Mesenteric fat pad (tissue), 1 donor: ENCODE measurements at places on chromosomes 2 and 18.

DNA sequence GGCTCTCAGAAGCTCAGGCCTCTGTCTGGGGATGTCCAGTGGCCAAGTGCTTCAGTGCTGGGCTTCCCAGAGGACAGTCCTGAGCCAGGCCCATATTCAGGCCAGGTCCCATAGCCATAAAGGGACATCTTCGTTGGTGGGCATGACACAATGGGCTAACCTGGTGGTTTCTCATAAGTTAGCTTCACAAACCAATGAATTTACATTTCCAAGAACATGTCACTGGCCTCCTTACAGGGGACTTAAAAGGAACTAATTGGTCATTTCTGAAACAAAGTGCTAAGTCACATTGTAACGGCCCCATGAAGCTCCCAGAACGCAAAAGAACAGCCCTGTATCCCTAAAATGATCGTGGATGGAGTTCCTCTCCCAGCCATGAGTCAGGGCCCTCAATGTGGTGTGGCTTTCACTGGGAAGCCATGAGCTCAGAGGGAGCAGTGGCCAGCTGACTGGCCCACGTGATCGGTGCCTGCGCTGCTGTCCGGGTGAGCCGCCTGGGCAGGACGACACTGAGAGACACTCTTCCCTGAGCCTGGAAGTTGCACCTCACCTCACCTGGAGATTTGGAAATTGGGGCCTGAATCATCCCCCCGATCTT lies 163.7 kb upstream of the APCDD1 start:
- DNase-seq, result no peak

DNA sequence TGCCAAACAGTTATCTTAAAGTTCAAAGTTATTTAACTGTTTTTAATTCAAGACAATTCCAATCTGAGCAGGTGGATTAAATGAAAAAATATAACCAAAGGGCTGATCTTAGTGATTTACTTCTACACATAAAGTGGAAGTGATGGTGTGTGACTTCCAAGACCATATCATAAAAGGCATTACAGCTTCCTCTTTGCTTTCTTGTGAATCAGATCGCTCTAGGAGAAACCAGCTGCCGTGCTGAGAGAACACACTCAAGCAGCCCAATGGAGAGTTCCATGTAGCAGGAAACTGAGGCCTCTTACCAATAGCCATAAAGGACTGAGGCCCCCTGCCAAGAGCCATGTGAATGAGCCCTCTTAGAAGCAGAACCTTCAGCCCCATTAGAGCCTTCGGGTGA lies 197.4 kb downstream of the NBAS start:
- DNase-seq, result no peak

GRCh38 chr2:220466251-220466691 lies 838.8 kb downstream of the SLC4A3 start:
- no peak for DNase-seq

DNA sequence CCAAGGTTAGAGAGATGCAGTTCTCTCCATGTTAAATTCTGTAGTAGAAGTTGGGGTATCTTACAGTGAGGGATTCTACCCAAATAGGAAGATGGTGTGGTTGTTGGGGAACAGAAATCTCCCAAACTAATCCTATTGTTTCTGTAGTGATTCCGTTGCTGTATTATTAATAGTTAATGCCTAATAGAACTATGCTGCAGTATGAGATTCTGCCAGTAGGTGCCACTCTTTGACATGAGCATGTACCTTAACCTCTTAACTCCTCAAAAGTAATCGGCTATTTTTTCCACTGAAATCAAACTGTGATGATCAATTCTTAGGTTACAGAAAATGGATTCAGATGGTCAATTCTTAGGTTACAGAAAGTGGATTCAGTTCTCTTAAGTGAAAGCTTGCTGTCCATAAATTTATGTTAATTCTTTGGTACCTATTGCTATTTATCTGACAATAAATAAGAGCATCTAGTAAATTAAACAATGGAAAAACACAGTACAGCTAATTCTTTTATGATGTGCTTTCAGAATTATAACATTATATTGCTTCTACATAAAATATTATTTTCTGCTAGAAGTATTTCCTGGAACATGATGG lies 97.9 kb upstream of the DLX2 start:
- no peak for DNase-seq

- DNase-seq, result no peak
These were observed 27.6 kb downstream of the STK17B start for GRCh38 chr2:196143730-196144131.

DNA sequence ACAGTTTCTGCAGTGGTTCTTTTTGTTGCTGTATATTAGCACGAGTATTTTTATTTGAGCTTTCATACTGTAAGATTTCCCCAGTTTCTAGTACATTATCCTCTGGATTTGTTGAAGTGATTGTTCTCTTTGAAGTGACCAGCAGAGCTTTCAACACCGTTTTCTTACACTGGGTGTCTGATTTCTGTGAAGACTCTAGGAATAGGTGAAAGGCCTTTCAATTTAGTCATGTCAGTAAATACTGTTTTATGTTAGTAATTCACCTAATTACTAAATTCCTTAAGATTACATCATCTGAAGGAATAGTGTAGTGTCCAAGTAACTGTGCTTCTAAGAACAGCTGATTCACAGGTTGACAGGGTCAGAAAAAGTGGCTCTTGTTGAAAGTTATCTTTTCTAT lies 2.3 kb downstream of the PPM1B start:
- no peak for DNase-seq

DNA sequence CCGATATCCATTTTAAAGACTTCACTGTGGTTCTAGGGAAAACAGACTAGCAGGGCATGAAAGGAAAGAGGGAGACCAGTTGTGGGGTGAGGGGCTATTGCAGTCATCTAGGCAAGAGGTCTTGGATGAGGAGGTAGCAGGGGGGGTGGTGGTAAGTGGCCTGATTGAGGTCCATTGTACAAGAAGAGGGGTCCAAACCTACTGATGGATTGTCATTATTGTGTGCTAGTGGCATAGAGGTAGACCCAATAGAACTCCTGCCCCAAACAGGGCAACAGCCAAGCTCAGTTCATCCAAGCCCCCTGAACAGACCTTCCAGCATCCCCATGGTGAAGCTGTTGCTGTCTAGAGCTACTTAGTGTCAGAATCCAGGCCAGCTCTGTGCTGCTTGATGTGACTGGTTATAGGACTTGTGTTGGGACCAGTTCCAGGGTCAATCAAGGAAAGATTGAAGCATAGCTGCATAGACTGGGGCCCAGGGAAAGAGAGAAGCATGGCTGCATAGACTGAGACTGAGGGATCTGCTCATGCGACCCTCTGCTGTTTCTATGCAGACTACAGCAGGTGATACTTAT lies 7.0 kb downstream of the ASAP2 start:
- DNase-seq, result no peak

DNA sequence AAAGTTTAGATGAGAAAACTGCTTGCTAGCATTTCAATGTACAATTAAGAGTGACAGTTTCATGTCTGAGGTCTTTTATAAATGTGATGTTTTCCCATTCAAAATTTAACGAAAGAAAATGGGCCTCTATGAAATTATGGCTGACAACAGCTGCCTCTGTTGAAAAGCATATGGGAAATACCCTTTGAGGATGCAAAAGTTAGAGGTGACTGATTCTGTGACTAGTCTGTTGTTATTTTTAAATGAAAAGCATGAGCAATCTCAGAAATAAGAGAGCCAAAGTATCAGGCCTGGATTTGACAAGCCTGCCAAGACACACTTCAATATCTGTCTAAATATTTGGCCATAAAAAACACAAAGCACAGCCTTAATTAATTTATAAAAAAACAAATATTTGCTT lies 580.8 kb downstream of the ERBB4 start:
- no peak for DNase-seq

DNA sequence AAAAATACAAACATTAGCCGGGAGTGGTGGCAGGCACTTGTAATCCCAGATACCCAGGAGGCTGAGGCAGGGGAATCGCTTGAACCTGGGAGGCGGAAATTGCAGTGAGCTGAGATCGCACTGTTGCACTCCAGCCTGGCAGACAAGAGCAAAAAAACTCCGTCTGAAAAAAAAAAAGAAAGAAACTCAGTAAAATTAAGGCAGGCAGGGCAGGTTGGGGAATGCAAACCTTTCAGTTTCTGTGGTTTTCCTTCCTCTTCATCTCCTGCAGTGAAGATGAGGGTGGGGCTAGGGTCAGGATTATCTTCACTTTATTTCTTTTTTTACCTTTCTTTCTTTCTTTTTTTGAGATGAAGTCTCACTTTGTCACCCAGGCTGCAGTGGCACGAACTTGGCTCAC lies 43.2 kb upstream of the PSME4 start:
- no peak for DNase-seq

DNA sequence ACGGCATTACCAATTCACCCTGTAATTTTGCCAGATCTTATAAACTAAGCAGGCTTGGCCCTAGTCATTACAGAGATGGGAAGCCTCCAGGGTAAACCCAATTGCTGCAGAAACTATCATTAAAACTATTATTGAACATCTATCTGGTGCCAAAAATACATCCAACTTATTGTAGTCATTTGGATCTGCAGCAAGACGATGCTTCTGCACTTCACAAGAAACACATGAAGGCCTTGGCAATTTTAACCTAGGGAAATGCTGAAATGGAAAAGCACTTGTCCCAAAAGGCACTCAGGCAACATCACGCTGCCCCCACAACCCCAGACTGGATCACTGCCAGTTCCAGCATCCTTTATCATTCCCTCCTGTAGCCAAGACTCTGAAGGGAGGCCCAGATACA lies 85.3 kb upstream of the ACVR2A start:
- no peak for DNase-seq

GRCh38 chr18:78984941-78985784 lies 5.5 kb downstream of the SALL3 start:
- DNase-seq, result no peak

DNA sequence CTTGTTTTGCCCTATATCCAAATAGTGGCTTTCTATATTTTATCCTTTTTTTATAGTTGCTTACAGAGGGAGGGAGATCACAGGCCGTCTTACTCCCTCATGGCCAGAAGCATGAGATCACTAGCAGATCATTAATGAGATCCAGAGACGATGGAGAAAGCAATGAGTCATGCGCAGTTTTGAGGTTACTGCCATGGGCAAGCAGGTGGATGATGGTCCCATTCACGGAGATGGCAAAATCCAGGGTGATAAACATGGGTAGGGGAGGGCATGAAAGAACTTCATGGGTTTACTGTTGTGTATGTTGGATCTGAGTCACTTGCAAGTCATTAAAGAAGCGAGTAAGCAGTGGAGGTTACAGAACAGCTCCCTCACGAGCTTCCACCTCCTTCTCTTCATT lies 60.4 kb downstream of the C18orf63 start:
- DNase-seq, result no peak
